Right lobe of liver (tissue), 6 donors: ENCODE measurements at places on chromosomes 1 and 21.

DNA sequence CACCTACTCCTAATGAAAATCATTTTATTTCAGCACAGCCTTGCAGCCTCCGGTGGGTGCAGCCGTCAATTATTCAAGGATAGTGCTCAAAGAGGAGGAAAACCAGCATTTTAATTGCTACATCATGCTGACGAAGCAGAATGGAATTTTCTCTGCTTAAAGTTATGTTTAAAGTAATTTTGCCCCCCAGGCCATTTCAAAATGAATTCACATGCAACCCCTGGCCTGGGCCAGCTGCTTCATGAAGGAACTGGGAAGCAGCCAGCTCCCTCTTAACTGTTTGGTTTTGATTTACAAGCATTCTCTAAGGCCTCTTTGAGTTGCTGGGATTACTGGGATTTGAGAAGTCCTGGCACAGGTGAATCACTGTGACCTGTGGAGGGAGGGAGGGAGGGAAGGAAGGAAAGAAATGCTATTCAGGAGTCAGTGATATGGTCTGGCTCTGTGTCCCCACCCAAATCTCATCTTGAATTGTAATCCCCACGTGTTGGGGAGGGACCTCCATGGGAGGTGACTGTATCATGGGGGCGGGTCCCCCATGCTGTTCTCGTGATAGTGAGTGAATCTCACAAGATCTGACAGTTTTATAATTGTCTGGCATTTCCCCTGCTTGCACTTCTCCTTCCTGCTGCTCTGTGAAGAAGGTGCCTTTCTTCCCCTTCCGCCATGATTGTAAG lies 66.0 kb downstream of the PGBD5 start:
- DNase-seq, result no peak

DNA sequence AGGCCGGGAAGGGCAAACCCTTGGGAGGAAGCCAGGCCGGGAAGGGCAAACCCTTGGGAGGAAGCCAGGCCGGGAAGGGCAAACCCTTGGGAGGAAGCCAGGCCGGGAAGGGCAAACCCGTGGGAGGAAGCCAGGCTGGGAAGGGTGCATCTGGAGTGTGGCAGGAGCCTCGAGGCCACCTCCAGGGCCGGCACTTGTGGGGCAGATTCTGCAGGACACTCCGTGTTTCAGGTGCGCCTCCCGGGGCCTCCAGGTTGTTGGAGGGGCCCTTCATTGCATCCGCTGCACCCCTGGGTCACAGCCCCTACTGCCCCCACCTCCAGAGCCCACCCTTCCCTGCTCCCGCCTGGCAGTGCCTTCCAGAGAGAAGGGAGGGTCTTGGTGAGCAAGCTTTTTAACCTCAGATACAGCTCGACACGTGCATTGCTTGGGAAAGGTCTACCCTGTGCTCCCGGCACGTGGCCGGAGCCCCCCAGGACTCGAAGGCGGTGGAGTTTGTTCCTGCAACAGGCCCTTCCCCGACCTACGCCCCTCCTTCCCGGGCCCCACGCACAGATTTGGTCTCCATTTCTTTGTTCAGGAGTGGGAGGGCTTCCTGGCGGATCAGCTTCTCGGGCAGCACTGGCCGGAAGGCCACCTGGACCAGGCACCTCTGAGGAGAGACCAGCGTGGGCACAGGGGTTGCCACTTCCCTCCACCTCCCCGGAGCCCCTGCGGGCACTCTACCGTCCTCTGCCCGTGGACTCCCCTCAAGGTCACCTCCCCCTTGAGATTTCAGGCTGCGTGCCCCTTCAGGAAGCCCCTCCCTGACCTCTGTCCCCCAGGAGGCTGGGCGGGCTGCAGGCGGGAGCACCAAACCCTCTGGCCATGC lies 9.4 kb upstream of the TMEM52 start:
- DNase-seq, result peak; percentile 61

- DNase-seq, result no peak
These were observed 836 bp upstream of the PRCC start for GRCh38 chr1:156766298-156767100.

GRCh38 chr1:39277879-39278278 lies 73.4 kb downstream of the MACF1 start:
- no peak for DNase-seq

DNA sequence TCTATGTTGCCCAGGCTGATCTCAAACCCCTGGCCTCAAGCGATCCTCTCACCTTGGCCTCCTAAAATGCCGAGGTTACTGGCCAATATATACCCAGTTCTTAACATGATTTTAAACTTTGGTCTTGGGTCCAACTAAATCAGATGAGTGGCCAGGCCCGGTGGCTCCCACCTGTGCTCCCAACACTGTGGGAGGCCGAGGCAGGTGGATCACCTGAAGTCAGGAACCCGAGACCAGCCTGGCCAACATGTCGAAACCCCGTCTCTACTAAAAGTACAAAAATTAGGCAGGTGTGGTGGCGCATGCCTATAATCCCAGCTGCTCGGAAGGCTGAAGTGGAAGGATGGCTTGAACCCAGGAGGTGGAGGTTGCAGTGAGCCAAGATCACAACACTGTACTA lies 29.6 kb downstream of the TOMM20 start:
- DNase-seq, result no peak

DNA sequence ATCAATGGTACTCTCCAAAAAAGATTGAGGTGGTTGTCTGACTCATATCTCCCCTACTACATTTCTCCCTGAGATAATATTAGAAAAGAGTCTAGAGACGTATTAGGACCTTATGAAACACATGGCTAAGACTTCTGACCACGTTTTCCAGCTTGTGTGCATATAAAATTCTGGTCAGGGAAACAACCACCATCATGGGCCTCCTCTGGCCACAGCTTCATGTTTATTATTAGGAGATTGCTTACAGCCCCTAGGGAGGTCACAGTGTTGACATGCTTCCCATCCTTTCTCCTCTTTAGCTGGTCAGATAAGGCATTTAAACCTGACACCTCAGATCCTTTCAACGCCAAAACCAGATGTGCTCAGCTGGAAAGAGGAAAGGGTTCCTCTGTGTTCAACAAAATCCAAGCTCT lies 620.2 kb downstream of the PLPP3 start:
- no peak for DNase-seq

DNA sequence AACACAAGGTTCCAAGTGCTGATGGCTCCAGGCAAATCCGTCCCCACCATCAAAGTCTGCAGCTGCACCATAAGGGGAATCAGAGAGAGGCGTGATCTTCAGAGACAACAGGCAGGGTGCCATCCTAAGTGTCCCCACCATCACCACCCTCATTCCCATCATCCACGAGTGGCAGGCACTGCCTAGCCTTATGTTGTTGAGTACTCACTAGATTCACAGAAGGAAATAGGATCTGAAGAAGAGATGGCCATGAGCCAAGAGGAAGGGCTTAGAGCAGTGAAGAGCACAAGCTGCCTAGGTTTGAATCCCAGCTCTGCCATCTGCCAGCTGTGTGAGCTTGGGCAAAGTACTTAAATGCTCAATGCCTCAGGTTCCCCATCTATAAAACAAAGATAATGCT lies 207.3 kb upstream of the CSF3R start:
- no peak for DNase-seq

DNA sequence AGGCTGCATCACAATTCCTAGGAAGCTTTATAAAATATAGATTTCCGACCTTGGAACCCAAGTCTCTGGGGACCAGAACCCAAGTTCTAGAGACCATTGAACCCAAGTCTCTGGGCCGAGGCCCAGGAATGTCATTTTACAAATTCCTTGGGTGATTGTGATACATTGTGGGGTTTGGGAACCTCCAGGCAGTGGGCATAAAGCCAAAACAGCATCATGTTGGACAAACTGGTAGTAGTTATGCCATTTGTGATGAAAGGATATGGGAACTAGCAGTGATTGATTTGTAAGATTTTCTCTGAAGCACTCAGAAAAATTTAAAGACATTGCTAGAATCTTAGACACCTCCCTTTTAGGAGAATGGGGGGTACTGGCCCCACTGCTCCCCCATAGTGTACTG lies 160.2 kb downstream of the HIVEP3 start:
- no peak for DNase-seq

DNA sequence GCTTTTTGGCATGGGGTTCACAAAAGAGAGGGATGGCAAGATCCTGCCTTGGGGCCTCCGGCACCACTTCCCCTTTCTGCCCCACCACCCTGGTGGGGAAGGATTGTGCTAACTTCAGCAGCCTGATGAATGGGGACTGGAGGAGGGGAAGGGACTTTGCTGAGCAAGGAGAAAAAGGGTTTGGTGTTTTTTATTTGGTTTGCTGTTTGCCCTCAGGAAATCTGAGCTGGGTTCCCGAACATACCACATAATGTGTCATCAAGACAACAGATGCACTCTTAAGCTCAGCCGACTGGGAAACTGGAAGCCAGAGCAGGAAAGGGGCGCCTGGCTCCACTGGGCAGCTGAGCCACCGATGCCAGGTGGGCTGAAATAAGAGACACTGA lies 19.8 kb downstream of the OLFML2B start:
- no peak for DNase-seq

DNA sequence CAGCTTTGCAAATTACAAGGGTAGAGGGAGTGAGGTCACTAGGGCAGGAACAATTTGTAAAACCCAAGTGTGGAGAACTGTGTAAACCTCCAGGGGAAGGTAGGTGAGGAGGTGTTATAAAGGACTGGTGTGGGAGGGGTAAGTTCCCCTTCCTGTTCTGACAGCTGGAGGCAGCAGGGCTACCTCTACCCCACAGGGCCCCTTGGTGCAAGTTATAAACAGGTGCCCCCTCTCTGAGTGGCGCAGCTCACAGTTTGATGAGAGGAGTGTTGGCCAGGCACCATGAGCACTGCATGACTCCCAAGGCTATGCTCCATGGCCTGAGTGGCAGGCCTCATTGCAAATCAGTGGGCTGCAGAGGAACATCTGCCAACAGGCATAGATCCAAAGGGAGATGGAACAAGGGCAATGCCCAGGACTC lies 41.0 kb downstream of the MFSD2A start:
- DNase-seq, result no peak
